SJCRH30 (cell line): ENCODE measurements at places on chromosomes 5 and 9.

DNA sequence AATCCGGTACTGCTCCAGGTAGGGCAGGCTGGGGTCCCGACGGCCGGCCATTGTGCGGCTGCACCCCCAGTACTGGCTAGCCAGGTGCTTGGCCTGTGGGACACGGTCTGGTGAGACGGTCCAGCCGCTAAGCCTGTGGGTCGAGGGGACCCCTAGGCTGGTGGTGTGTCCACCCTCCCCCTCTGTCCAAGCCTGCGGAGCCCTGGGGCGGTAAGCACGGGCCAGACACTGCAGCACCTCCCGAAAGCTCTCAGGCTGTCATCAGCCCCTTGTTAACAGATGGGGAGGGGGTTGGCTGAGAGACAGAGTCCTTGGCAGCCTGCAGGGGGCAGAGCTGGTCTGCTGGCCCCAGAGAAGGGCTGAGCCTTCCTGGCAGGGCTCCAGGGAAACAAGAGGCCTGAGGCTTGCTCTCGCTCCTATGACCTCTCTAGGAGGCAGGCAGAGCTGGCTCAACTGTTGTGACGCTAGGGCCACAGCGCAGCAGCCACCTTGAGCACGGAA is 11.8 kb upstream of the MRNIP start:
- DNase-seq = peak; percentile 86

GRCh38 chr9:101485924-101486692 is 47.5 kb upstream of the RNF20 start:
- DNase-seq = peak; percentile 61

DNA sequence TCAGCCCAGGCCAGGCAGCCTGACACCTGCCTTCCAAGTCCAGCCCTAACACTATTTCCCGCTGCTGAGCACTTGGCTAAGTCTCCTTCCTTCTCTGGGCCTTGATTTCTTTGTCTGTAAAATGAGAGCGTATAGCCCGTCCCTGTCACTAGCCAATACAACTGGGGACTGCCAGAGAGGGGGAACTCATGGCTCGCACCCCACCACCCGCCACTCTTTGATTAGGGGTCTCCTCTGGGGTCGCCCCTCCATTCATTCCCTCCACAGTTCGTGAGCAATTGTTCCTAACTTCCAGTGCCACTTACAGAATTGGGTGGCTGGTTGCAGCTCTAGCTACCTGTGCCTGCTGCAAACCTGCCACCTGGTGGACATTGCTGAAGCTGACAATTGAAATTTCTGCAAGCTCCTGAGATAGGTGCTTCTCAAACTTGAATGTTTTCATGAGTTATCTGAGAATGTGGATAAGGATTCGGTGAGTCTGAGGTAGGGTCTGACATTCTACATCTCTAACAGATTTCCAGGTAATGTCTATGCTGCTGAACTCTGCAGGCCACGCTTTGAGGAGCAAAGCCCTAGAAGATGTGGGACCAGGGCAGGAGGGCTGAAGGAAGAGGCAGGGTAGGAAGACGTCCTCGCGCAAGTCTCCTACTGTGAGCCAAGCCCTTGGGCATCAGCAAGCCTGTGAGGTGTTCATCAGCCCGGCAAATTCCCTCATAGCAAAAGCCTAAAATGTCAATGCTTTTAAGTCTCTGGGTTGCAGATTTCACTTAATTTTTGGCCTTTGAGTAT is 13.3 kb upstream of the RECK start:
- peak; percentile 72 for DNase-seq

GRCh38 chr9:123508048-123508447 is 152.1 kb downstream of the CRB2 start:
- DNase-seq = no peak

DNA sequence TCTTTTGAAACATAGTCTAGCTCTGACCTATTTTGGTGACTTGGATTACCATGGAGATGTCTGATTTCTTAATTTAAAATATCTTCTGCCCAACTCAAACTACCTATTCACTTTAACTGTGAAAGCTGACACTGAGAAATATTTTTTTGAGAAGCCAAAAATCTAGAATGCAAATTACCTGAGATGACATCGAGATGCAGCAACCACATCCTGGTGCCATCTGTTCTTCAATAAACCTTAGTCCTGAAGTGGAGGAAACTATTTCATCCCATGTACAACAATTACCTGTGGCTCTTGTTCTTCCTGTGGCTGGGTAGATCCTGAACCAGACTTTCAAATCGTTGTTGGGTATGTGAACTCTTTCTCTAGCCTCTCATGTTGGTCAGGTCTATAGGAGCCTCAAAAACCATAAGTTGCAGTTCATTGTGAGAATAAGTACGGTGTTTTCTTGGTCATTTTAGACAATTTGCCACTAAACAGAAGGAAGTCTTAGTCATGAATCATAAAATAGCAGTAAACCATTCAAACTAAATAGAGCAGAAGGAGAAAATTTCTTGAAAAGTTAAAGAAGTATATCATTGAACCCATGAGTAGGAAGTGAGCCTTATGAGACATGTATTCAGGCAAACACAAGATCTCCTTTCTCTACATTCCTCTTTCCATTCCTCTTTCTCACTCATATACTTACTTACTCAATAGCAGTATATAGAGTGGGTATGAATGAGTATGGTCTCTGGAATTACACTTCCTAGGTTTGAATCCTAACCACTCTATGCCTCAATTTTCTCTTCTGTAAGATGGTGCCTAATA is 176.0 kb downstream of the HMHB1 start:
- DNase-seq = no peak

GRCh38 chr9:128159522-128159783 is 612 bp upstream of the BBLN start:
- DNase-seq = no peak

GRCh38 chr5:40834391-40834848 is 602 bp downstream of the RPL37 start:
- no peak for DNase-seq

GRCh38 chr5:57836921-57837320 is 354.3 kb upstream of the ACTBL2 start:
- no peak for DNase-seq

DNA sequence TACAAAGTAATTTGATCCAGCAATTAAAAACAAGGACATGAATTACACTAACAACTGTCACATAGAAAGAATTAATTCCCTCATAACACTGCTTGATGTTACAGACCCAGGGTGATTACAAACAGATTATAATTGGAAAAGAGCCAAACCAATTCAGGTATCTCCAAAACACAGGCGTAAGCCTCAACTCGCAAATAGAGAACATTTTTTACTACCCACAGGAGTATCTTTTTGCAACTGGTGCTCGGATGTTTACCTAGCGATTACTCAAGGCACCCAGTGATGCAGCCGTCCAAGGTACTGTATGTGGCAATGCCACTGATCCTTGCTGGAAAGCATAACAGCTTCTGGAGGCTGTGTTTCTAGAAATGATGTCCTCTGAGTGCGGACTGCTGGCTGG is 386.1 kb upstream of the KIF2A start:
- no peak for DNase-seq

GRCh38 chr9:127574072-127574993 is 37.7 kb upstream of the STXBP1 start:
- DNase-seq = peak; percentile 62

DNA sequence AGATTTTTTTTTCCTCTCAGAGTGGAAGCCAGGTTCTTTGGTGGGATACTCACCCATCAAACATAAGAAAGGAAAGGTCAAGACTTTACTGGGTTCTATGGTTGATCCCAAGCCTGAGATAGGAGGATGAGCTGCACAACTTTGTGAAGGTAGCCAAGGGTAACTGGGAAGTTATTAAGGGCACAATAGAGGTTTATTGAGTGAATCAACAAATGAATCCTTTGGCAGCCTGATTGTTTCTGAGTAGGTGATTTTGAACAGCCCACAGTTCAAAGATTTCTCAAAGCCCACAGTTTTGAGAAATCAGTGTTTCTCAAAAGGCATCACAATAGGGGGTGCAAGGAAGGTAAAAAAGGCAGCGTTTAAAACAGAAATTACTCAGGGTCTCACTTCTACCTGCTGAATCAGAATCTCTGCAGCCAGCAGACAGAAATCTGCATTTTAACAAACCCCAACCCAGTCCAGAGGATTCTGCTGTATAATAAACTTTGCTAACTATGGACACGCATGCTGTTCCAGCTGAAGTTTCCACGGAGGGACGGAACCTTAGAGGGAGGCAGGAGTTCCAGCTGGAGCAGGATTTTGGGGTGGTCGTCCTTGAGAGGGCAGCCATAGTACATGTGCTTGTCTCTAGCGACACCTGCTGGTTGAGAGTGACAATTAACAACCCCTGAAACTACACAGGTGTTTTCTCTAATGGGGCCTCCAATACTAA is 32.7 kb upstream of the FSD1L start:
- DNase-seq = peak; percentile 86
